Breast epithelium (tissue), 4 donors: ENCODE measurements at places on chromosomes 7 and 10. TPM values are rescaled to one million over a fixed set of nuclear protein-coding genes. Genes with fewer than 3 reads are reported as not detected.

CYP2C8 gene
- 0.73 TPM for total RNA-seq

SPDYE3 gene
- not detected for total RNA-seq

FOXI2 gene
- not detected for total RNA-seq

GRCh38 chr10:51861731-51862130 lies 162.3 kb upstream of the CSTF2T start:
- peak; percentile 37 for DNase-seq

DNA sequence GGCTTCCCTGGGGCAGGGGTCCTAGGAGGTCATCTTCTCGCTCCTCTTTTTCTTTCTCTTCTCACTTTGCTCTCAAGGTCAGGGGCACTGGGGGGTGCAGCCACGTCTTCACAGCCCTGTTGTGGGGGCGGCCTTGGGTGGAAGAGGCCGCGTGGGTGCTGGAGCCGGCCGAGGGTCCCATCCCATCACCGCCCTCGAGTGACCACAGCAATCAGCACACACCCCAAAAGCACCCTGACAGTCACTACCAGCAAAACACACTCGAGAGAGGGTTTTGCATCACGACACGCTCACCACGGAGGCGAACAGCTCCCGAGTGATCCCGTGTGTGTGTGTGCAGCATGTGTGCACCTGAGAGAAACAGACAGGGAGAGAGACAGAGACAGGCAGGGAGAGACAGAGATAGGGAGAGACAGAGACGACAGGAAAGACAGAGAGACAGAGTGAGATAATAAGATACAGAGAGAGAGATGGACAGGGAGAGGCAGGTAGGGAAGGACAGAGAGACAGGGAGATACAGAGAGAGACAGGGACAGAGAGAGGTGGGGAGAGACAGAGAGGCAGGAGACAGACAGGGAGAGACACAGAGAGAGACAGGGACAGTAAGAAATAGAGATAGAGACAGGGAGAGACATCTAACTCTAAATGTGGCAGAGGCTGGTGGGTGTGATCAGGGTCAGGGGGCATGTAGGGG lies 100.9 kb downstream of the WDR37 start:
- no peak for DNase-seq

DNA sequence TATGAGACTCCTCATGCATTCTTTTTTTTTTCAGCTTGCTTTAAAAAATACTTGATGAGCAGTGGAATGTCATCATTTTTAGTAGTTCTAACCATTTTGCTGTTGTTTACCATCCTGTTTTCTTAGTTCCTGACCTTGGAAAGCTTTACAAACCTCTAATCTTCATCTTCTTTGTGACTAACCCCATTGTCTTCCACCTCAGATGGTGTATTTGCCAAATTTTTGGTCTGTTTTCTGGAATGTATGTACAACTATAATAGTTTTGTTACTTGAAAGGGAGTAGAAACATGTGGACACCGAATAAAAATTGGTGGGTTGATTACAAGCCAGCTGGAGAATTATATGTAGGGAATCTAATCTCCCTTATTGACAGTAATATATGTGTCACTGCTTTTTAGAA lies 172.7 kb downstream of the SND1 start:
- DNase-seq, result no peak

- DNase-seq, result no peak
Observed at GRCh38 chr7:72754312-72754711, 73.7 kb downstream of the TYW1B start.

- no peak for DNase-seq
Observed at GRCh38 chr7:50088463-50089129, 4.5 kb downstream of the ZPBP start.

- DNase-seq, result no peak
Observed at GRCh38 chr7:36896418-36896817, 172.1 kb upstream of the AOAH start.

GRCh38 chr10:43420369-43421200 lies 11.6 kb upstream of the HNRNPF start:
- peak; percentile 67 for DNase-seq

DNA sequence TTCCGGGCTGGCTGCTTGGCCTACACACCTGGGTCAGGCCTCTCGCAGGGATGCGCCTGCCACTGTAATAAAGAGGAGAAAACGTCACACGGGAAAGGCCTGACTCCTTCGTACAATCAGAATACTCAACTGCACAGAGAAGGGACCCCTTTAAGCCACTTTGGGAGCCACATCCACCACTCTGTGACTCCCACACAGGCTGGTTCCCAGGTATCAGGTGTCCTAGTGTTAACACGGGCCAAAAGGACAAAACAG lies 5.8 kb upstream of the ZNF736 start:
- no peak for DNase-seq

GRCh38 chr10:105615715-105616365 lies 974.8 kb downstream of the SORCS3 start:
- no peak for DNase-seq

DNA sequence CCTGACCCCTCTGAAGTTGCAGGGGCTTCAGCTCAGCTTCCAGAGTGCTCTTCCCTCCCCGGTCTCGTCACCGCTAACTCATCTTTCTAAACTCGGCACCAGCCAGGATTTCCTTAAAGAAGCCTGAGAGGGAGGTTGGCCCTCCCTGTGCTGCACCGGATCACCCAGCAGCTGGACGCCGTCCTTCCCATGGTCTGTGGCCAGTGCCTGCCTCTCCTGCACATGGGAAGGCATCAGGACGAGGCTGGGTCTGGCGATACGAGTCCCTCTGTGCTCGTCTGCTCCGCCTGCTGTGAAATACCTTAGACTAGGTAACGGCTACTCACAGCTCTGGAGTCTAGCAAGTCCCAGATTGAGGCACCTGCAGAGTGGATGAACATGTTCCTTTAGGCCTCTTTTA lies 179.1 kb downstream of the ZMYND11 start:
- no peak for DNase-seq
